CD4-positive, alpha-beta T cell treated with Interferon alpha-2 for 1 hour (primary cell): ENCODE measurements at places on chromosomes 7 and 10.

- DNase-seq = no peak
Measured at GRCh38 chr10:3136763-3137611, 35.6 kb downstream of the PITRM1 start.

DNA sequence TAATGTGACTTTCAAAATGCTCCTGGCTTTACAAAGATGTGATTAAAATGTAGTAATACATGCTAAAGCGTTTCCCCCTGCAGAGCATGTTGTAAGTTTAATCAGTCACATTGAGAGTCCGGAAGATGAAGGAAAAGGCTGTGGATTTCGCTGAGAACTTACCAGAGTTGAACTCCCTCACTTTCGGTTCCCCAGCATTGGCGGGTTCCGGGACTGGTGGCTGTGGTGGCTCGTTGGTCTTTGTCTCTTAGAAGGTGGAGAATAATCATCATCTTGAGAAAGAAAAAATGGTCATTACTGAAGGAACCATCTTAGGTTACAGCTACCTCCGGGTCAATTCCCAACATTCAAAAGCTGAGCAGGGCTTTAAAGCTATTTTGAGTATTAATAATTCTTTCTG, 9.6 kb upstream of the NUPR2 start:
- no peak for DNase-seq

DNA sequence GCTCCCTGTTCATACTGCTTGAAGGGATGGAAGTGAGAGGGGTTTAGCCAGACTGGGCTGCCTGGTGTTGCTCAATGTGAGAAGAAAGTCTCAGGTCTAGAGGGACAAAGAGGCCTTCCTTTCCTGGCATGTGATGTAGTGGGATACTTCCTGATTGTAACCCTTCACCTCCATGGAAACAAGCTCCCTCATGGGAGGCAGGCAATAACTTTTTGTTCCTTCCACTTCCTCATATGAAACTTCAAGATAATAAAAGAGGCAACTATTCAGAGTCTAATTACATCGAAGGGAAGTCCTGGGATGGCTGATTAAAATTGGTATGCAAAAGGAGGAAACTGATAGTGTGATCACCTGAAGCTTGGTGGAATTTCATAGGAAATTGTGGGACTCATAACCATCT, 84.1 kb upstream of the ETV1 start:
- DNase-seq = no peak

DNA sequence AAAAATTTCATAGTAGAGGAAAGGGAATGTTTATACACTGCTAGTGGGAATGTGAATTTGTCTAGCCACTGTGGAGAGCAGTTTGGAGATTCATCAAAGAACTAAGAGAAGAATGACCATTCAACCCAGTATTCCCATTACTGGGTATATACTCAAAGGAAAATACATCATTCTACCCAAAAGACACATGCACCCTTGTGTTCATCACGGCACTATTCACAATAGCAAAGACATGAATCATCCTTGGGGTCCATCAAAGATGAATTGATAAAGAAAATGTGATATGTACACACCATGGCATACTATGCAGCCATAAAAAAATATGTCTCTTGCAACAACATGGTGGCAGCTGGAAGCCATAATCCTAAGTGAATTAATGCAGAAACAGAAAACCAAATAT, 825.7 kb downstream of the TNS3 start:
- no peak for DNase-seq

DNA sequence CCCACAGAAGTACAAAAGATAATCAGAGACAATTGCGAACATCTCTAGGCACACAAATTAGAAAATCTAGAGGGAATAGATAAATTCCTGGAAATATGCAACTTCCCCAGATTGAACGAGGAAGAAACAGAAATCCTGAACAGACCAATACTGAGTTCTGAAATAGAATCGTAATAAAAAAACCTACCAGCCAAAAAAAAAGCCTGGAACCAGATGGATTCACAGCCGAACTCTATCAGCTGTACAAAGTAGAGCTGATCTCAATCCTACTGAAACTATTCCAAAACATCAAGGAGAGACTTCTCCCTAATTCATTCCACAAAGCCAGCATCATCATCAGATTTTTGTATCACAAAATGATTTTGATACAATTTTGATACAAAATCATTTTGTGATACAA, 206.4 kb downstream of the REEP3 start:
- DNase-seq = no peak

GRCh38 chr10:100167553-100168312, 18.1 kb downstream of the ERLIN1 start:
- peak; percentile 54 for DNase-seq

DNA sequence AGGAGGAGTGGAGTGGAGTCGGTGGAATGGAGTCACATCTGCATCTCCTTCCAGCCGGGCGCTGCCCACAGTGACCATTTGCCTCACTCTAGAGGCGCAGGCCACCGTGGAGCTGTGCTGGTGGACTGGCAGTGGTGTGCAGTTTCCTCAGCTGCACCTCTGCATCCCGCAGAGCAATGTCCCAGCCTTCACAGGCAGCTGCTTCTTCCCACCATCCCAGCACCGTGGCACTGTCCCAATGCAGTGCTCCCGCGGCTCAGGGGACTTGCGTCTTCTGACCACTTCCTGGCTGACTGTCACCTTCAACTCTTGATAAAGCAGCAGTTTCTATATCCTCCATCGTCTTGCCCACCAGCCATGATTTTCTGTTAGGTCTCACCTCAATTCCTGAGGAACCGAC, 90.3 kb upstream of the SFMBT2 start:
- DNase-seq = no peak

- DNase-seq = no peak
Measured at GRCh38 chr7:142817506-142817905, 37.4 kb upstream of the EPHB6 start.

- DNase-seq = no peak
Measured at GRCh38 chr10:129187331-129187730, 279.7 kb upstream of the MGMT start.

- DNase-seq = no peak
Measured at GRCh38 chr10:103895411-103896186, 22.4 kb downstream of the STN1 start.

DNA sequence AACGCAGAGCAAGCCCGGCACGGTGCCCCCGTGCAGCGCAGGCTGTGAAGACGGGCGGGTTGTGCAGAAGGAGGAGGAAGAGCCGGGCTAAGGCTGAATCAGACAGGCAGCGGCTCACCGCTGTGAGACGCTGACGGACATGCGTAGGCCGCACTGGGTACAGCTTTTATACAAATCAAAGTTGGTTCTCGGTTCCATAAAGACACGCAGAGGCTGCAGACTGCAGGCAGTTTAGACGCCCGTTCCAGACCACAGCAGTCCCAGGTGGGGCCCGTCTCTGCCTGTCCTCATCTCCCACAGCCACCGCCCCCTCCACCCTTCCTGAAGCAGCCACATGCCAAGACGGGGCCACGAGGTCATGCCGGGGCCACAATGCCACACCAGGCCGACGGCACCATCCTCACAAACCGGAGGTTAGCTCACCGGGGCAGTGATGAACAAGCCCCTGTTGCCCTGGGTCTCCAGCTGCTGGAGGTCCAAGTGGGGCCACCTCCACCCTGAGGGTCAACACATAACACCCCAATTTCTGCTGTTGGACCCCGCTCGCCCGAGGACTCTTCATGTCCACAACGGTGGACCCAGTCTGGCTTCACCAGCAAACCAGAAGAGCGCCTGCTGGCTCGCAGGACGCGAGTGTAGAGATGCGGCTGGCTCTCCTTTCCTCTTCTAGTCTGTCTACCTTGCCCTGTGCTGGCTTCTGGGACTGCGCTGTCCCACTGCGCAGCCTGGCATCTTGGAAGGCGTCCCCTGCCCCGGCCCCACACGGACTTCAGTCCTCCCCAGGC, 227.2 kb downstream of the ELFN1 start:
- DNase-seq = no peak

GRCh38 chr7:141272417-141272816, 198.6 kb downstream of the TMEM178B start:
- DNase-seq = no peak
